Choroid plexus epithelial cell (primary cell): ENCODE measurements at places on chromosomes 4 and X.

GRCh38 chr4:100286636-100287035 lies 96.4 kb upstream of the DDIT4L start:
- no peak for DNase-seq

- peak; percentile 14 for DNase-seq
Observed at GRCh38 chrX:75151827-75152592, 4.1 kb downstream of the ABCB7 start.

DNA sequence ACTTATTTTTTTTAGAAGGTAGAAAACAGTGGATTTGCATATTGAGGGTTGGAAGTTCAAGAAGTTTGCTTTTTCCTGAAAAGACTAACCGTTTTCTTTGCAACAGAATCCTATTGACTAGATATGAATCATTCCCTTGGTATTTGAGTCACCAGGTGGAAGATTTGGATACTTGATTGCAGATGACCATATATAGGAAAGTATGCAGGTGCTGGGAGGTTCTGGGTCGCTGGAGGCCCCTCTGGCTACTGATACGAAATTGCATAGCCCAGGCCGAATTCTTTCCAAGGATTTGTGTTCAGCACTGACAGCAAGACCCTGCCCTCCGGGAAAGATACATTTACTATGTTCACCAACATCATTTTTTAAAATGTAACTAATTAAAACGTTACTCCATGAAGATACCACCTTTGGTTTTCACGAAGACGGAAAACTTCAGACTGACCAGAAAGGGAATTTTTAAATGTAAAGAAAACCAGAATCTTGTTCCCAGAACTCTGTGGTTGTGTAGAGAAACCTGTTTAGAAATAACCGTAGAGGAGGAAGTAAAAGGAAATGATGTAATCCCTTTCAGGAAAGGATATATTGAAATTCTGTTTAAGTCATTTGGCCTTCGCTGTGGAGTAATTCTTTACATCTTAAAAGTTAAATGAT lies 946 bp downstream of the ANXA3 start:
- DNase-seq = peak; percentile 50

DNA sequence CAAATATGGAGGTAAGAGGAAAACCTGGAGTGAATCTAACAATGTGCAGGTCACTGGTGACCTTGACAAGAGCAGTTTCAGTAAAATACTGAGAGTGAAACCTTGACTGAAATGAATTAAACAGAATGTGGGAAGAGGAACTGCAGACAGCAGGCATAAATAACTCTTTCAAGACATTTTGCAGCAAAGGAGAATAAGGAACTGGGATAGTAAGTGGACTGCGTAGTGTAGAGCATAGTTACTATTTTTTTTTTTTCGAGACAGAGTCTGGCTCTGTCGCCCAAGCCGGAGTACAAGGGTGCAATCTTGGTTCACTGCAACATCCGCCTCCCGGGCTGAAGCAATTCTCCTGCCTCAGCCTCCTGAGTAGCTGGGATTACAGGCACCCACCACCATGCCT lies 24.0 kb downstream of the RBMX start:
- DNase-seq = no peak
